ENCODE measurements at places on chromosomes 3 and 15.

DNA sequence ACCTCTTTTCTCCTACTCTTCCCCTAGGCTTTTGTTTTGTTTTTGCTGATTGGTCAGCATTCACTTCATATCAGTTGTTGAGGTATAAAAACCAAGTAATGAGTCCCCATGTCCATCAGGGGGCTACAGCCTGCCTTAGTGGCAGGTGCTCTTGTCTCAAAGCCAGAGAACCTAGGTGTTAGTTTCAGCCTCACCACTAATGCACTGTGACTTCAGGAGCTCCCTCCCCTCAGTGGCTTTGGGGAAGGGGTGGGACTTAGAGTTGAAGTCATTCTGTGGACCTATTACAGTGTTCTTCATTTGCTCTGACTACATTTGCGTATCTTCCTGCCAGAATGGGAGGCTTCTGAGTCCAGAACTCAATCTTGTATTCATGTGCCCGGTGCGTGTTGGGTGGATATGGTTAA, 41.6 kb downstream of the NR2C2 start:
- DNase-seq: no peak

DNA sequence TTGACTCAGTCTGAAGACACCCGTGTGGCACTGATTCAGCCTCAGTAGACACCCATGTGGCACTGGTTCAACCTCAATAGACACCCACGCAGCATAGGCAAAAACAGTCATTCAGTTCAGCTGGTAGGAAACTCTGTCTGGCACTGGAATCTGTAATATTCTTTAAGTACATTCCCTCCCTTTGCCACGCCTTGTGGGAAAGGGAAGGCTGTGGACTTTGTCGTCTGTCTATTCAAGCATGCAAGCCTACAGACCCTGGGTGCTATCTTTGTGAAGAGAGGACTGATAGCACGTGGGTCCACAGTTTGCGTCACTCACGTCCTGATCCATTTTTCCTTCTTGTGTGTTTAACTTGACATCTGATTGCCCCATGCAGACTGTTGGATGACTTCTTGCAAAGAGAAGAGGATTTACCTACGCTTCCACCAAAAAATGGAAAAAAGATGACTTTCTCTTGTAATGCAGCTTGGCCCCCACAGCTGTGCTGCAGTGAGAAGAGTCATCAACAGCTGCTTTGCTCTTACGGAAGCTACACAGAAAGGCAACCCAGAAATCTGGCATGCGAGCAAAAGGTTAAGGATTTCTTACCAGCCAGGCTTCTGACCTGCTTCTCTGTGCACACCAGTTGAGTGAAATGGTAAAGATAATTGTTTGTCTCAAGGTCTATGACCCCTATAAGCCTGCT, 278.1 kb downstream of the ULK4 start:
- peak; percentile 51 for DNase-seq

DNA sequence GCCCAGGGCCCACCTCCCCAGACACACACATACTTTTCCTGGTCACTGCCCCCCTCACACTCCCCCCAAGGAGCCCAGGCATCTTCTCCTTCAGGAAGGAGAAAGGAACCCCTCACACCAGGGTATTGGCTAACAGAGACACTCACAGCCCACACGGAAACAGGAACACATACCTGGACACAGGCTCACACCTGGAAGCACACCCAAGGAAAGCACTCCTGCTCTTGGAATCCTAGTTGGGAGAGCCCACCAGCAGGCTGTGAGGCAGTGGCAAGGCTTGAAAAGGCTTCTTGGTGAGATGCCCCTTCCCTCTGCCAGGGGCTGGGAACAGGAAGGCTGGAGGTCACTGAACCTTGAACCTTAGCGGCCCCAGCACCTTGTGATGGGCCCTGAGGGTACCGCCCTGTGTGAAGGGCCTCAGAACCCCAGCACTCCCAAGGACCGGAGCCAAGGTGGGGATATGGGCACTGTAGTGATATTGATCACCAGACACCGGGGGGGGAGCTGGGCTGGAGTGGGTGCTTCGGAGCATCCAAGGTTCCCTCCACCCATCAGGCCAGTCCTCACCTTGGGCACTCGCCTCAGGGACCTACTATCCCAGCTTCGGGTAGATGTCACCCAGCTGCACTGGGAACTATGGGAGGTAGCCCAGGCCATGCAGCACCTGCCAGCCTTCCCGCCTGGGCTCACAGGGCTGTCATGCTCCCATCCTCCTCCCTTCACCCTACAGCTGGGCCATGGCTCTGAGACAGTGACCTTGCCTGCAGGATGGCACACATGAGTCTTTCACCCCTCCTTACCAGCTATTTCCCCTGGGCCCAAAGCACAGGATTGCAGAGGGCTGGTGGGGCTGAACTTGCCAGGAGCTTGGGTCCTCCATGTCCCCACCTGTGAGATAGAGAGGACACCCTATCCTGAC, 16.4 kb downstream of the MYL3 start:
- DNase-seq: no peak

- no peak for DNase-seq
These were observed 165.8 kb upstream of the STAC start for GRCh38 chr3:36214460-36214859.

GRCh38 chr15:61155741-61156700, 73.1 kb downstream of the RORA start:
- DNase-seq: peak; percentile 42

DNA sequence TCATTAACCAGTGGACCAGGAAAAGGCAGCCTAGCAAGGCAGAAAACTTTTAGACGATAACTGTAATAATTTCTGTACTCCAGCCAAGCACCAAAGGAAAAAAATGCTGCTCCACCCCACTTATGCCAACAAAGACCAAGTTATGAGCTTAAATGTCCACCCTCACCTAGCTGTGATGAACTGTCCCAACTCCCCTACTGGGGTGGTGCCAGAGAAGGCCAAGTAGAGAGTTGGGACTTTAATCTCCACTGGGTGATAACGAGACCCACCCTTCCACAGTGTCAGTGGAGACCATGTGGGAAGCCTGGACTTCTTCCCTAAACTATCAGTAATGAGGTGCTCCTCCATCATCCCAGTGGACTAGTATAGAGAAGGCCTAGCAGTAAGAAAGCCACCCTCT, 33.8 kb upstream of the COPB2 start:
- no peak for DNase-seq

GRCh38 chr3:153577059-153577736, 415.2 kb downstream of the RAP2B start:
- DNase-seq: no peak

DNA sequence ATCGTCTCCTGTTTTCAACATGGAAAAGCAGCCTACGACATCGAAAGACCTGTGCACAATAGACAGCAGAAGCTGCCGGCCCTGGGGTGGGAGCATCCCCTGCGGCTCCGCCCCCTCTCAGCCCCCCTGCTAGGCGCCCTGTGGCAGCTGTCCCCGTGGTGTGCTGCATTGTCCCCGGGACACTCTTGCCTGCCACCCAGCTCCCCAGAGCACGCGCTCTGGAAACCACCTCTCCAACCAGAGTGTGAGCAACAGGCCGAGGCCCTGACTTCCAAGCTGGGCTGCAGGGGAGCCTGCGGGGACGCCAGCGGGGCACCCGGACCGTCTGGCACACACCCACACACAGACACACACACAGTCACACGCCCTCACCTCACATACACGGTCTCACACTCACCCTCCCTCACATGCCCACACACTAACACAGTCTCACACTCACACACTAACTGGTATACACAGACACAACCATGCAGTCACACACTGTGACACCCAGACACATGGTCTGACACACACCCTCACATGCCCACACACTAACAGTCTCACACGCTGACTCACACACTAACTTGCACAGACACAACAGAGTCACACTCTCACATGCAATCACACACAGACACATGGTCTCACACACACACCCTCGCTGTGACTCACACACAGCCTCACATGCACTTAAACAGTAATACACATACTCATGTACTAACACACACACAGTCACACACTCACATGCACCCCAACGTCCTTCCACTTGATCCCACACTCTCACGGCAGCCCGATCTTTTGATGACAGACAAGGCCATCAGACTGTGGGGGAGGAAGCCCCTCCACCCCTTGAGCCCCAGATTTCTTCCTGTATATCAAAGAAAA, 94.7 kb downstream of the OCA2 start:
- DNase-seq: peak; percentile 4

- peak; percentile 72 for DNase-seq
These were observed 524.1 kb upstream of the CFAP20DC start for GRCh38 chr3:59573911-59574310.

GRCh38 chr15:85750319-85751290, 44.1 kb downstream of the KLHL25 start:
- peak; percentile 75 for DNase-seq

GRCh38 chr3:105938806-105939205, 70.0 kb upstream of the CBLB start:
- no peak for DNase-seq

DNA sequence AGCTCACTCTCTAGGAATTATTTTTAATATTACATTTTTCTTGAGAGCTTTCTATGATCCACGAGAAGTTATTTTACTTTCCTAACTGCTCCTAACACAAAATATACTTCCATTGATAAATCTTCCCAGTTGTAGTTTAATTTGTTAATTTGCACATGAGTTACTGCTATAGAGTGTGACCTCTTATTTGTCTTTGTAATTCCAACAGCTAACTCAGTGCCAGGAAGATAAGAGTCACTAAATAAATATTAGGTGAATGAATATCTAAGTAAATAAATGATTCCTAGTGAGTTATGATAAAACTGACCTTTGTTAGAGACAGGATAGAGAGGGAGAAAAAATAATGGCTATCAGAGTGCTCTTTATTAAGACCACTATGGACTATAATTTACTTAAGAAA, 319.9 kb downstream of the NAALADL2 start:
- peak; percentile 55 for DNase-seq
